ENCODE measurements at places on chromosomes 11 and 22.

DNA sequence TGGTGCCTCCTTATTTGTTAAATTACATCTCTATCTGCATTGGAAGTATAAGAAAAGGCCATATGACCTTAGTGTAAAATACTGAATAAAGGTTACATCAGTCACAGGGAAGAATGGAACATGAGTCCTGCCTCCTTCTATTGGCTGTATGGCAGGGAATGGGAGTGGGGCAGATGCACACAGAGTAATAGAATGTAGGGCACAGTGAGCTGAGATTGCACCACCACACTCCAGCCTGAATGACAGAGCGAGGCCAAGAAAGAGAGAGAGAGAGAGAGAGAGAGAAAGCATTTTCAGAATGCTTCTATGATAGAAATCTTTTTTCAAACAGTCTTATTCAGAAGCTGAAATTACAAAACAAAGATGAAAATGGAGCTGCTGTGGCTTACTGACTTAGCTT, 58.8 kb downstream of the SLN start:
- no peak for DNase-seq

GRCh38 chr11:95883381-95883780, 40.5 kb downstream of the MTMR2 start:
- no peak for DNase-seq

- peak; percentile 88 for DNase-seq
Observed at GRCh38 chr11:111735262-111736116, 30.7 kb downstream of the PPP2R1B start.

DNA sequence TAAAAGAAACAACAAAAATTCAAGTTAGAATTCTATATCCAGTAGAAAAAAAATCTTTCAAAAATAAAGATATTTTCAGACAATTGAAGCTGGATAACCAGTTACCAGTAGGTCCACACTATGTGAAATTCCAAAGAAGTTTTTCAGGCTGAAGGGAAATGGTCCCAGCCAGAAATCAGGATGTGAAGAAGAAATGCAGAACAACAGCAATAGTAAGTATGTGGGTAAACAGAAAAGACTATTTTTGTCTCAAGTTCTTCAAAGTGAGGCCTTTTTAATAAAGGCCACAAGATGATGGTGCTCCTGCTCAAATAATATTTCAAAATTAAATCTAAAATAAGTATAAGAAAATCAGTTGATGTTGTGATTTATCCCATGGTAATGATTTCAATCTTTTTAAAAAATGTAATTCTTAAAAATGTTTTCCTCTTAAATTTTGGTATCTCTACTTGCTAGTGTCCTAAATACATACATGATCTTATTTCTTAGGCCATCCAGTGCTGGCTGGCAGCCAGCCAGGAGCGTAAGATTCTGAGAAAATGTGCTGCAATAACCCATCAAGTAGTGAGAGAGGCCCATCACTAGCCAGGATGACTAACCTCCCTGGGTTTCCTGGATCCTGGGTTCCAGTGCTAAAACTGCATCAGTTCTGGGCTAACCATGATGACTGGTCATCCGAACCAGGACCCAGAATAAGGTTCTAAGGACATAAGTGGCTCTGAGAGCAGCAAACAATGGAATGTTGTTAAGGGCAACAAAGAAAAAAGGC, 15.6 kb upstream of the UCP3 start:
- DNase-seq: no peak

- no peak for DNase-seq
Observed at GRCh38 chr11:131178020-131178419, 192.4 kb upstream of the NTM start.

GRCh38 chr22:33923033-33923432, 2.8 kb upstream of the LARGE1 start:
- DNase-seq: no peak

GRCh38 chr11:10109806-10110205, 184.2 kb downstream of the SBF2 start:
- DNase-seq: no peak

- DNase-seq: no peak
Observed at GRCh38 chr11:127993788-127994187, 593.6 kb downstream of the ETS1 start.

DNA sequence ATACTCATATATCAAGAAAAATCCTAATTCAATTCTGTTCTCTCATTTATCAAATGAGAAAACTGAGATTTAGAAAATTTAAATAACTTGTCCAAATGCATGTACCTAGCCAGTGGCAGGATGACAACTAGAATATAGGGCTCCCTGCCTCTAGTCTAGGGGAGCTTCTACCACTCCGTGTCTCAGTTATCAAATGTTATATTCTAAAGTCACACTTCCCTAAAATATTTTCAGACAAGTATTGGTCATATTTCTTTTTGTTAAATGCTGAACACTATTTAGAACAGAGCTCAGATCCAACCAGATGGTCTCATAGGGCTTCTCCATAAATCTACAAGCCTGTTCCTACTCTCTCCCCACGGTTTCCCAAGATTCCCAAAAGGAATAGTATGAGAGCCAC, 26.3 kb downstream of the KCNJ1 start:
- DNase-seq: no peak

DNA sequence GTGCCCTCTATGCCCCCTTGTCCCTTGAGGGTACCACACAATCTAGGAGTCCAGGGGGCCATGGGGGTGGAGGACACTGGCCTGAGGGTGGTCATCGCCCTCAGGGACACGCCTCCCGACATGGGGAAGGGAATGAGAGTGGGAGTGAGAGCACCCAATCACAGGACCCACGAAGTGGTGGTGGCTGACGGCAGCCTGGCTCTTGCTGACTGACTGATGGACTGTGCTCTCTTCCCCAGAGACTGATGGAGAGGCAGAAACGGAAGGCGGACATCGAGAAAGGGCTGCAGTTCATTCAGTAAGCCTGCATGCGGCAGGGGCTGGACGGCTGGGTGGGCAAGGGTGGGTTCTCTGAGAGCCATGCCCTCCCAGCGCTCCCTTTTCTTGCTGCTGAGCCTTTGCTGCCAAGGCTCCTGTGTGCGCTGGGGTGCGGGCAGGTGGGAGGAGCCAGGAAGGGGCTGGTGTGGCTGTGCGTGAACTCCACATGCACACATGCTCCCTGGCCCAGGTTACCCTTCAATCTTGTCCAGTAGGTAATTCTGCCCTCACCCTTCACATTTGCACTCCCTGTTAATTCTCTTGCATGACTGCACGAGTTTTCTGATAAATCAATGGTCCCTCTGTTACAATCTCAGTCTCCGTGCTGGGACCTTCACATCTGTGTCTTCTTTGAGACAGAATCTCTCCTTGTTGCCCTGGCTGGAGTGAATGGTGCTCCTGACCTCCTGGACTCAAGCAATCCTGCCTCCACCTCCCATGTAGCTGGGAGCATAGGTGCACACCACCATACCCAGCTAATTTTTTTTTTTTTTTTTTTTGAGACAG, 19.3 kb downstream of the ZC3H7B start:
- DNase-seq: peak; percentile 24

- peak; percentile 30 for DNase-seq
Observed at GRCh38 chr11:2581931-2582350, 117.9 kb downstream of the KCNQ1OT1 start.

GRCh38 chr11:106424111-106424510, 346.6 kb downstream of the AASDHPPT start:
- DNase-seq: no peak

- no peak for DNase-seq
Observed at GRCh38 chr11:123235117-123235655, 40.1 kb upstream of the CLMP start.

- DNase-seq: no peak
Observed at GRCh38 chr22:23970816-23971486, 3.3 kb downstream of the DDT start.

DNA sequence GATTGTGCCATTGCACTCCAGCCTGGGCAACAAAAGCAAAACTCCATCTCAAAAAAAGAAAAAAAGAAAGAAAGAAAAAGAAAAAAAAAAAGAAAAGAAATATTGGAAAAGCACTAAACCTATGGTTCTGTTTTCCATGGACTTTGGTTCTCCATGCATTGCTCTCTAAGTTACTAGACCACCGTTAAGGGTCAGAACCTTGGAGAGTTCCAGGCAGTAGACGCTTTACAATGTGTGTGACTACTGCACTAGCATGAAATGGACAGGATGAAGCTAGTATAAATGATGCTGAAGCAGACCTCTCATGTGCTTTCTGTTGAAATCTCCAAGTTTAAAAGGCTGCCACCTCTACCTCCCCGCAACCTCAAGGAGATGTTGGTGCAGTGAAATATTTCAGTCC, 63.5 kb downstream of the SIK2 start:
- peak; percentile 2 for DNase-seq

GRCh38 chr11:14954581-14954980, 17.6 kb downstream of the CALCA start:
- no peak for DNase-seq

DNA sequence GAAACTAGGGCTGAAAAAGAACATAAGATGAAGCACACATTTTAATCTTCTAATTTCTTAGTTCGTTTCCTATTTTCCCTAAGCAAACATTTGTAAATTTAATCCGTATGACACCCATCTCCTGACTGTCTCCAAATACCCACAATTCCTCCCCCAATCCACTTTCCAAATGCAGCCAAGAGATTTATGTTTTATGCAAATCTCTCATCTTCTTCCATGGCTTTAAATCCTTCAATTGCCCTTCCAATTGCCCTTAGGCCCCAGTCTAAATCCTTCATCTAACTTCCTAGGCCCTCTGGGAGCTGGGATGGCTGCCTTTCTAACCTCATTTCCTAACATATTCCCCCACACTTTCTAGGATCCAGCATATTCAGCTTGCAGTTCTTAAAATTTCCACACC, 18.0 kb upstream of the POU2AF1 start:
- DNase-seq: no peak

DNA sequence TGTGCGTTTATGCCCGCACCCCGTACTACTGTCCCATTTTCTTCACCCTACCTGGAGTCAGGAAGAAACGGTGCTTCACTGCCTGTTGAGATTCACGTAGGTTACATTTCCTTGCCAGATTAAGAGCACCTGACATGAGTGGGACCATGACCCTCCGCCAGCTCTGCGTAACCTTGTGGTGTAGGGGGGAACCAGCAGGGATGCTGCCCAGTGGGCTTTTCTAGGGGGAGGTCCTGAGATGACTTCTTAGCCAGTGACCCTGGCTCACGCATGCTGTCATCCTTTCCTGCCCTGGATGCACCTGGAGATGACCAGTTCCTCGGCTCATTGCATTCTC, 967 bp upstream of the ARVCF start:
- no peak for DNase-seq

DNA sequence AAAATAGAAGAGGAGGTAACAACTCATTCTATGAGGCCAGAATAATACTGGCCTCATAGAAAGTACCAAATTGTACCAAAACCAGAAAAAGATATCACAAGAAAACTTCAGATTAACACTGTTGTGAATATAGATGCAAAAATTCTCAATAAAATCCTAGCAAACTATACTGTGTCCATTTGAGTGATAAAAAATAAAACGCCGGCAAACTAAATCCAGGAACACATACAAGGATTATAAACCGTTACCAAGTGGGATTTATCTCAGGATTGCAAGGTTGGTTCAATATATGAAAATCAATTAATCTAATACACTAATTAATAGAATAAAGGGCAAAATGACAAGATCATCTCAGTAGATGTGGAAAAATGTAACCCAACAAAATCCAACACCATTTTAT, 23.6 kb upstream of the FBXO3 start:
- DNase-seq: no peak

DNA sequence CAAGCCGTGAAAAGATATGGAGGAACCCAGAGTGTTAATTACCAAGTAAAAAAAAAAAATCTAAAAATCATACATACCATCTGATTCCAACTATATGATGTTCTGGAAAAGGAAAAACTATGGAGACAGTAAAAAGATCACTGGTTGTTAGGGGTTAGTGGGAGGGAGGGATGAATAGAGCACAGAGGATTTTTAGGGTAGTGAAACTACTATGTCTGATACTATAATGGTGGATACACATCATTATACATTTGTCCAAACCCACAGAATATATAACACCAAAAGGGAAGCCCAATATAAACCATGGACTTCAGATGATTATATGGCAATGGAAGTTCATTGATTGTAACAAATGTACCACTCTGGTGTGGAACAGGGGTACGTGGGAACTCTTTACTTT, 74.1 kb downstream of the ENTHD1 start:
- DNase-seq: no peak

DNA sequence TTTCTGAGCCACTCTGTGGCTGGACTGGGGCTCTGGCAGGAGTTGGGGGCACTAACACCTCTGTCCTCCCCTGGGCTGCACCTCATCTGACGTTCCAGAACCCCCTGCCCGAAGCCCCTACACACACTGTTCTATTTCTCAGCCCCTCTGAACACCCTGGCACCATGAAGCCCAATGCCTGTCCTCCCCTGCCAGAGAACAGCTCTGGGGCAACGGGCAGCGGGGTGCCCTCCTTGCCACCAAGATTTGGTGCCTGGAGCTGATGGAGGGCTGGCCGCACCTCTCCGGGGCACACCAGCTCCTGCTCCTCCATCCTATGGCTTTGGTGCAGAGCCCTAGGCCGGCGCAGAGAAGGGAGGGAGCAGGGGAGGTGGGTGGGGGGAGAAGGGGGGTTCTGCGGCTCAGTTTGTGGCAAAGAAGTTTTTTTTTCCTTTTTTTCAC, 16.3 kb downstream of the DUSP8 start:
- DNase-seq: no peak

Data from retina (tissue), 1 donor.